AG04450 (cell line): ENCODE measurements at places on chromosomes 7 and 10. TPM values are rescaled to one million over a fixed set of nuclear protein-coding genes. Genes with fewer than 3 reads are reported as not detected.

The IGF2BP3 gene
- polyA plus RNA-seq = 78.5 and 98.2 TPM in 2 replicates

The PLA2G12B gene
- polyA plus RNA-seq = not detected in 2 replicates

The PTPRE gene
- 0.04 and 0.38 TPM in 2 replicates for polyA plus RNA-seq

The RARRES2 gene
- 6.7 and 7.0 TPM in 2 replicates for polyA plus RNA-seq

The HOXA3 gene
- polyA plus RNA-seq = 1.6 and 1.9 TPM in 2 replicates

The GLI3 gene
- 6.0 and 7.2 TPM in 2 replicates for polyA plus RNA-seq

The WAPL gene
- 20.0 and 24.5 TPM in 2 replicates for polyA plus RNA-seq

The MRC1 gene
- polyA plus RNA-seq = not detected in 2 replicates

The SORCS3 gene
- not detected in 2 replicates for polyA plus RNA-seq

The ZNF467 gene
- 0.14 and 0.32 TPM in 2 replicates for polyA plus RNA-seq

The PPP1R17 gene
- polyA plus RNA-seq = not detected in 2 replicates
